Breast epithelium (tissue), 4 donors: ENCODE measurements at places on chromosomes 11 and 22. TPM values are rescaled to one million over a fixed set of nuclear protein-coding genes. Genes with fewer than 3 reads are reported as not detected.

DNA sequence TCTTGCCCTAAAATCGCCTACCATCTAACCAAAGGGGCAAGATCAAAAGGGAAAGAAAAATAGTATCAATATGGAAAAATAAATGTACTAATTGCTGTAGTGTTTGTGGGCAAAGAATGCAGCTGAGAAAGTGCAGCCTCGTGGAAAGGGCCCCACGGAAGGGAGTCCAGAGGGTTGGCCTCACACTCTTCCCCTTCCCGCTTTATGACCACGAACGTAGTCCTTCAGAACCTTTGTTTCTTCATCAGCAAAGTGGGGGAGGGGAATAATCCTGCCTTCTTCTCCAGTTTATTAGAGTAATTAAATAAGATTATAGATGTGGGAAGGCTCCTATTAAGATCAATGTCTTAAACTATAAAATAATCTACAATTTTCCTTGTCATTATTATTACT, 41.0 kb downstream of the FLI1 start:
- no peak for DNase-seq

Gene SCGB1A1
- total RNA-seq = not detected

Gene ARSA
- total RNA-seq = 23.8 TPM

GRCh38 chr11:68673306-68673945, 10.9 kb upstream of the GAL start:
- DNase-seq = no peak

Gene OR2D2
- 0.66 TPM for total RNA-seq

GRCh38 chr11:12192794-12193514, 82.6 kb downstream of the MICAL2 start:
- DNase-seq = no peak

- DNase-seq = no peak
Observed at GRCh38 chr11:102138670-102139069, 28.4 kb downstream of the YAP1 start.

GRCh38 chr11:64844330-64845128, at the start of gene CDC42BPG:
CDC42BPG (minus strand) TSS chr11:64844653; CDS start chr11:64844569, 84 bp downstream.
- peak; percentile 84 for DNase-seq
